Muscle of back (tissue), 13 donors: ENCODE measurements at places on chromosomes 7 and 10.

- DNase-seq = no peak
Measured at GRCh38 chr10:25804505-25804904, 129.5 kb upstream of the MYO3A start.

DNA sequence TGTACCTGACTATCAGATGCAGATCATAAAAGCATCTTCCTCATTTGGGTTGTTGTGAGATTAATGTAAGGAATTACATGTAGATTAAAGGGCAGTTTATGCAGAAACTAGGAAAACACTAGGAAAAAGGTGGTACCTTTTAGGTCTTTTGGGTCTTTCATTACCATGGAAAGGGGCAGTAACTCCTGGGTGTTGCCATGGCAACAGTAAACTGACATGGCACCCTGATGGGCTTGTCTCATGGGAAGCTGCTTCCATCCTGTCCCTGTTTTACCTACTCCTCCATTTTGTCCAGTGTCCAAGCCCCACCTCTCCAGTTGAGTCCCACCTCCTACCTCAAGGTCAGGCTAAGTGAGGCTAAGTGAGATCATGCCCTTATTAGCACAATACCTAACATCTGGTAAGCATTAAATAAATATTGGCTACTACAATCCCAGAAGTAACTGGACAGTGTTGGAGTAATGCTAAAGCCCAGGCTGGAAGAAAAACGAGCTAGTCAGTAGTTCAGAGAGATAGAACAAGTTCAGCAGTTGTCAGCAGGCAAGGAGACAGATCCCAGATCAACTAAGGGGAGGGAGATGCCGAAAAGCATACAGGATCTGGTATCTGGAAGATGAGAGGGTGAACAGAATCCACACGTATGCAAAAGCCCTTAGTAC is 240.0 kb upstream of the AUTS2 start:
- DNase-seq = no peak

DNA sequence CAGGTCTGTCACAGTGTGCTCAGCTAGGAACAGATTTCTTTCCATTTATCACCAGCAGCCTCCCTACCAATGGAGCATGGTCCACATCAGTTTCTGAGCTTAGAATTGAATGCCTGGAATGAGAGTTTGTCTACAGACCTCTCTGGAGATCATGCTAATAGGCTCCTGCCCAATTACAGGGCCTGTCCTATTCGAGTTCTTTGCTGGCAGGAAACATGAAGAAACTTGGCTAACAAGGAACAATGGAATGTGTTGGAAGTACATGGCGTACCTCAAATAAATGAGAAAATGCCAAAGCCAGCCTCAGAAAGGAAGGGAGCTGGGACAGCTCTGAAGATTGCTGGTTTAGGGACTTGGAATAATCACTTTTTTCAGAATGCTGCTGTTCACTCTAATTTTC is 186.0 kb upstream of the AKR1E2 start:
- DNase-seq = no peak

- no peak for DNase-seq
Measured at GRCh38 chr7:40694026-40694809, 559.4 kb downstream of the SUGCT start.

- no peak for DNase-seq
Measured at GRCh38 chr7:84317536-84317935, 122.9 kb upstream of the SEMA3A start.

- no peak for DNase-seq
Measured at GRCh38 chr10:6660460-6660859, 80.4 kb upstream of the PRKCQ start.

- DNase-seq = no peak
Measured at GRCh38 chr10:77857272-77857671, 69.3 kb downstream of the DLG5 start.

GRCh38 chr10:5524641-5525560 is at the start of gene CALML3:
CALML3 (plus strand) TSS chr10:5524961; CDS start chr10:5525086, 125 bp downstream.
- no peak for DNase-seq

DNA sequence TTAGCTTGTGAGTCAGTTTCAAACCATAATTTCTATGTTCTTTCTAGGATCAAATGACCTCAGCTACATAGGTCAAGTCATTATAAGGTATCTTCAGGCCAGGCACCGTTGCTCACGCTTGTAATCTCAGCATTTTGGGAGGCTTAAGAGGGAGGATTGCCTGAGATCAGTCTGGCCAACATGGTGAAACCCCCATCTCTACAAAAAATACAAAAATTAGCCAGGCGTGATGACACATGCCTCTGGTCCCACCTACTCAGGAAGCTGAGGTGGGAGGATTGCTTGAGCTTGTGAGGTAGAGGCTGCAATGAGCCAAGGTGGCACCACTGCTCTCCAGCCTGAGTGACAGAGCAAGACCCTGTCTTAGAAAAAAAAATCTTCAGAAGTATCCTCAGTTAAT is 362.3 kb downstream of the GATA3 start:
- DNase-seq = no peak

DNA sequence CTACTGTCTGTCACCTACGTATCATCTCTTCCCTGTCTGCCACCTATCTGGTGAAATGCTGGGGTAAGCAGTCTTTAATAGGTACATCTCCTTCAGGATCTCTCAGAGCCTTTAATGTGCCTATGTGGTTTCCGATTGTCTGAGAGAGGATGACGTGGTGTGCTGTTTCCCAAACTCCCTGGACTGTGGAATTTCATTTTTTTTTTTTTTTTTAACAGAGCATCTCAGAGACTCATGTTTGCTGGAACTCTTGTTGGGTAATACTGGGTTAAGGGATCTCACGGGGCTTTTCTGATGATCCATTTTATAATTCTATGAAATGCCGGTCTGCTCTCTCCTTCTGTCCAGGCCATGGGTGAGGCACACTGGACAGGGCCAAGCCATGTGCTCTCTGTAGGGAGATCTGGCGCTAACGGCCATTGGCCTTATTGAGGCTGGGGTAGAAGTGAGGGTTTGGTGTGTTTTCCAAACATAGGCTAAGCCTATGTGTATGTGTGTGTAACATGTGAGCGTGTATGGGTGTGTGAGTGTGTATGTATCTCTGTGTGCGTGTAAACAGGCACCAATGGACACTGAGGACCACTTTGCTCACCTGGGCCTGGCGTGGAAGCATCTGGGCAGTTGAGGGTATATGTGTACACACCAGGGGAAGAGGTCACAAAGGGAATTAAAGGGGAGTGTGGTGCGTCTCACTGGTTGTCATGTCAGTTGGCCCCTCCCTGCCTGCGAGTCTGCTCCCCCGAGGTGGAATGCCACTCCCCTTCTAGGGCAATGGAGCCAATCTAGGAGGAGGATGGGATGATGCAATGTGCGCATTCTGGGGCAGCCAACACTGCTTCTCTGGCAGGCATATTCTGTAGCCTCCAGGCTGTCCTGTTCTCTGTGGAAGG is 7.8 kb downstream of the ADRA2A start:
- no peak for DNase-seq

- no peak for DNase-seq
Measured at GRCh38 chr10:102832987-102833386, 4.2 kb downstream of the CYP17A1 start.

DNA sequence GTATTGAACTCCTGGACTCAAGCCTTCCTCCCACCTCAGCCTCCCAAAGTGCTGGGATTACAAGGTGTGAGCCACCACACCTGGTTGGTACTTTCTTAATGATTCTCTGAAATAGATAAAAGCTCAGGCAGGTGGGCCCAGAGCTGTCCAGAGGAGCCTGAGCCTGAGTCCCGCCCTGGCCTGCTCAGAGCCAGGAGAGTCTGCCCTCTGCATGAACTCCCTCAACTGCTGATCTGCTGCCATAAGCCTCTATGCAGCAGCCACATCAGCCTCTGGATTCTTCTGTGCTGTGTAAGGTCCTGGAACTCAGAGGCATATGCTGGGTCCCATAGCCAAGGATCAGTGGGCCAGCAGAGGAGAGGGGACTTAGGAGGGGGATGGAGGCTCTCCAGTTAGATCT is 23.1 kb upstream of the DDIT4 start:
- peak; percentile 95 for DNase-seq

- no peak for DNase-seq
Measured at GRCh38 chr7:78176171-78176570, 377.6 kb downstream of the PHTF2 start.

GRCh38 chr10:3464760-3465405 is 292.3 kb upstream of the PITRM1 start:
- no peak for DNase-seq

DNA sequence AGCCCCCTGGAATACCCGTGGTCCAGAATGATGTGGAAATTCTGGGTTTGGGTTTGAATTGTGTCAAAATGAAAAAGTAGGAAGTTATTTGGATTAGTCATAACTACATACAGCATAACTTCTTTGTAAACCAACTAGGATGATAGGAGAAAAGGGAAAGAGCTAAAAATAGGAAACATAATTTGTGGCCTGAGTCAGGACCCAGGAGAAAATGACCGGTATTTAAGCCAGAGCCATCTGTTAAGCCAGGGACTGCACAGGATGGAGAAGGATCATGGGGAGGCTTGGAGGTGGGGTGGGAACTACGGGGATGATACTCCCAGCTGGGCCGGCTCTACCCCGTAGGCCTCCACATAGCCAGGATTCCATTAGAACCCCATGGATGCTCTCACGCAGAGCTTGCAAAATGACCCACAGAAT is 98.6 kb downstream of the MYOF start:
- peak; percentile 65 for DNase-seq

DNA sequence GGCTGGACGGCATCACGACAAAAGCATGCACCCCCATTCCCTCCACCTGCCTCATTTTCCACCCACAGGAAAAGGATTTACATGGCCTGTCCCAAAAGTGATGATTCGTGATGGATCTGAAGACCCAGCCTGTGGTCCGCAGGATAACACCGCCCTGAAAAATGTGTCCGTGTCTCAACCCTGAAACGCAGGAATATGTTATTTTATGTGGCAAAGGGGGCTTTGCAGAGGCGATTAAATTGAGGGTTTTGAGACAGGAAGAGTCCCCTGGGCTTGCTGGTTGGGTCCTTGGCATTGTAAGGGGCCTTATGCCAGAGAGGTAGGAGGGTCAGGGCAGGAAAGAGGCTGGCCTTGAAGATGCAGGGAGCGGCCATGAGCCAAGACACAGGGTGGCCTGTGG is 80.2 kb upstream of the PPP2R2D start:
- no peak for DNase-seq

- DNase-seq = peak; percentile 78
Measured at GRCh38 chr10:117545141-117546019, 2.8 kb downstream of the EMX2 start.

- DNase-seq = no peak
Measured at GRCh38 chr7:130918129-130919052, 184.4 kb upstream of the KLF14 start.

GRCh38 chr7:73865738-73866445 is 4.9 kb downstream of the TMEM270 start:
- no peak for DNase-seq

- no peak for DNase-seq
Measured at GRCh38 chr10:119538632-119539358, 3.7 kb downstream of the RGS10 start.

GRCh38 chr10:79393924-79394610 is 46.8 kb downstream of the PPIF start:
- no peak for DNase-seq

DNA sequence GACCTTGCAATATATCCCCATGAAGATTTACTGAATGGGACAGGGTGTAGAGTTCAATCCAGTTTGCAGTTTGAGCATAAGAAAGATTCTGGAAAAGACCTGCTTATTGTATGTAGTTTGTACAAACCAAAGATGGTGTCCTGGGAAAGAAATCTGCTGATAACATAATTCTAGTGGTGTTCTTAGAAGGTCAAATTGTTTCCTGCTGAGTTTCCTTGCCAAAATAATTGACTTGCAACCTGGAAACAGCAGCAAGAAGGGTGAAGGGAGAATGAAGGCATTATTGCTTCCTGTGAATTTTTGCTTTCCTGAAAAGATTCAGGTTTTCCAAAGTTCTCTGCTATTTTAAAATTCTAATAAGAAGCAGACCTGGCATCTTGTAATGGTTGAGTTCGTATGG is 222.9 kb downstream of the KIF20B start:
- DNase-seq = no peak

- no peak for DNase-seq
Measured at GRCh38 chr10:69955897-69956740, 96.5 kb upstream of the MACROH2A2 start.

- DNase-seq = peak; percentile 82
Measured at GRCh38 chr7:128783143-128783861, 7.7 kb upstream of the OPN1SW start.

DNA sequence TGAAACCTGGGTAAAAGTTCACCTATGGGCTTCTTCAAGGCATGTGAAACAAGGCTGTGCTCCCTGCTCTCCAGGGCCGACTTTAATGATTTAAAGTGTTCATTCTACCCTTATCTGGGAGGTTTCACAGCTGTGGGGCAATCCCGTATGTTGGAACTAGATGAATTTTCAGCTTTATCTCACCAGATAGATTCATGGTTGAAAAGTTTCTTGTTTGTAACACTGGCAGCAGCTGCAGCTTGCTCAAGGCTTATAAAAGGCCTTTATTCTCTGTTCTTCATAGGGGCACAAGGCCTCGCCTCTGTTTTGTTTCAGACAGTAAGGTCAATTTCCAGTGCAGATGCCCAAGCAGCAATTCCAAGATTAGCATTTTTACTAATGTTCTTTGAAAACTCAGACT is 70.4 kb upstream of the DNAJB12 start:
- DNase-seq = no peak

- DNase-seq = peak; percentile 42
Measured at GRCh38 chr10:78211561-78212051, 177.9 kb downstream of the RPS24 start.

GRCh38 chr7:52639126-52639525 is 396.3 kb upstream of the POM121L12 start:
- DNase-seq = no peak

DNA sequence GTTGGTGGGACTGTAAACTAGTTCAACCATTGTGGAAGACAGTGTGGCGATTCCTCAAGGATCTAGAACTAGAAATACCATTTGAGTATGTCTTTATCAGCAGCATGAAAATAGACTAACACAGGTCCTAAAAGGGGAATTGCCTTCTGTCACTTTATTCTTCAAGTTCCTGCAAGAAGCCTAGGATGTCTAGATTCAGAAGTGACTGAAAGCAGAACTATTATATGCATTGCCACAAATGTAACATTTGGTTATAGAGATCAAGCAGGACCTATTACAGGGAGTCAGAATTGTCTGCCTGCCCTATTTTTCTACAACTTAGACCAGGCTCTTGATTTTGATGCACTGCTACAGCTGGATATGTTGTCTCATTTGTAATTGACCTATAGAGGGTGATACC is 364.7 kb downstream of the SORCS1 start:
- DNase-seq = no peak

- no peak for DNase-seq
Measured at GRCh38 chr10:46227571-46227935, 59.2 kb upstream of the ANTXRL start.

GRCh38 chr10:79476645-79477044 is 31.2 kb upstream of the ZCCHC24 start:
- no peak for DNase-seq

GRCh38 chr10:12980102-12980661 is 21.3 kb downstream of the CCDC3 start:
- DNase-seq = no peak

DNA sequence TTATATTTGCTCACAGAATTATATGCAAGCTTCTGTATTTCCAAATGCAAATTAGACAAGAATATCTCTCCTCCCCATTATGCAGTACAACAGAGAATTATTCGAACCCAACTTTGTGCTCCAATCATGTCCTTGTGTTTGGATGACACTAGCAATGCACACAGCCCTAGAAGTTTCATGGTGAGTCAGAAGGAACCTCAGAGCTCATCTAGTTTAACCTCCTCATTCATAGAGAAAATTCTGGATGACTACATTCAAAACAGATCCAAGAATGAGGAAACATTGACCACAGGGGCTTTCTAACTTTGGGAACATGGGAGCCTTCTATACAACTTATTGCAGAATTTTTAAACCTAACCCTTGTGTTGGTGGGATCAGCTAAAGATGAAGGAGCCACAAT is 12.8 kb upstream of the ARID5B start:
- no peak for DNase-seq
